CD4-positive, alpha-beta T cell treated with Interleukin-2 at 100 ng/mL for 4 hours (primary cell): ENCODE measurements at places on chromosomes 4 and X.

- no peak for DNase-seq
Measured at GRCh38 chr4:70589785-70590184, 2.3 kb upstream of the AMBN start.

DNA sequence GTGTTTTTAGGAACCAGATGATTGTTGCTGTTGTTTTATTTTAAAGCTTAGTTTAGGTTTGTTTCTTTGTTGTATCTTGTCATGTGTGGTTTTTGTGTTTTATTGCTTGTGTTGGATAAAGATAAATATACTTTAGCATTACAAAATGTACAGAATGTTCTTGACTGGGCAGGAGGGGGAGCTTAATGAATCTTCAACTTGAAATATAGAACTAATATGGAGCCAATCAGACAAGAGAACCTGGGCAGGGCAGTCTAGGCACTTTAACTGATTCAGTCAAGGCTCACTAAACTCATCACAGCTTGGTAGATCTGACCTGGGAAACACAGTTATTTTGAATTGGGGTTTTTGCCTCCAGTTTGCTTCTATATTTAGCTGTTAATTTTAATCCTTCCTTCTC, 304.2 kb downstream of the ARHGAP24 start:
- no peak for DNase-seq

GRCh38 chr4:123856689-123857545, 460.3 kb downstream of the SPRY1 start:
- DNase-seq: no peak

- no peak for DNase-seq
Measured at GRCh38 chrX:25018682-25019081, 2.9 kb upstream of the ARX start.
